PC-3 (cell line): ENCODE measurements at places on chromosomes 1 and 21. TPM values are rescaled to one million over a fixed set of nuclear protein-coding genes. Genes with fewer than 3 reads are reported as not detected.
A peak's percentile ranks its signal among the peaks of the same experiment; 100 is the strongest.

GRCh38 chr21:33622253-33622652, 19.3 kb downstream of the CRYZL1 start:
- no peak for DNase-seq

DNA sequence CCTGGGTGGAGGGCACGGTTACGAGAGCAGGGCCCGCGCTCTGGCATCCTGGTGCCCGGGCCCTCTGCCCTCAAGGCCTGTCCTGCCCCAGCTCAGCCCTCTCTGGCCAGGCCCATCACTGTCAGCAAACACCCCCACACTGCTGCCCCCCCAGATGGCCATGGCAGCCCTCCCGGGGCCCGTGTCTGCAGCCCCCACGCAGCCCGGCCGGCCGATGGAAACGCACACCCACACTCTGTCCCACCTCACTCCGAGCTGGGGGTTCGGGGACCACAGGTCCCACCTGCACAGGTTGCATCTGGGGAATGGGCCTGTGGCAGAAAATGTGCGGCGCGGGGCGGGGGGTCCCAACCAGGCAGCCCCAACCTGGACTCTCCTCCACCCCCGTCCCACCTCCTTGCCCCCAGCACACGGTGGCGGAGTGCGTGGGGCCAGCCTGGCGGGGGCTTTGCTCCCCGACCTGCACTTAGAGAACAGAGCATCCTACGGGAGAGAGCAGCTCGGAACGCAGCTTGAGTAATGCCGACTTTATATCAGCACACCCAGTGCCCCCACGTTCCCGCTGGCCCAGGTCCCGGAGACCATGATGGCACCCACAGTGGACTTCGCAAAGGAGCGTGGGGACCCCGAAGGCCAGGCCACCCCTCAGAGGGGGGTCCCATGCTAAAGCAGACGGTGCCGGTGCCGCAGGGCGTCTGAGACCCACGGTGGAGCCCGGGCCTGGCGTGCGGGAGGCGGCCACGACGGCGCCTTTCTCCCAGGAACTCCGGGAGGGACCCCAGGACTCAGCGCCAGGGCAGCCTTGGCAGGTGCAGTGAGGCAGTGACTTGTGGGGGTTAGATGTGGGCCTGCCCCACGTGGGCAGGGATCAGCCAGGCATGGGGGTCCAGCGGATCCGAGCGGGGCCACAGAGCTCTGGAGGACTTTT, 7.5 kb upstream of the RNF223 start:
- no peak for DNase-seq

- DNase-seq, result peak; percentile 37
These were observed 501 bp downstream of the FBXO6 start for GRCh38 chr1:11664336-11665065.

DNA sequence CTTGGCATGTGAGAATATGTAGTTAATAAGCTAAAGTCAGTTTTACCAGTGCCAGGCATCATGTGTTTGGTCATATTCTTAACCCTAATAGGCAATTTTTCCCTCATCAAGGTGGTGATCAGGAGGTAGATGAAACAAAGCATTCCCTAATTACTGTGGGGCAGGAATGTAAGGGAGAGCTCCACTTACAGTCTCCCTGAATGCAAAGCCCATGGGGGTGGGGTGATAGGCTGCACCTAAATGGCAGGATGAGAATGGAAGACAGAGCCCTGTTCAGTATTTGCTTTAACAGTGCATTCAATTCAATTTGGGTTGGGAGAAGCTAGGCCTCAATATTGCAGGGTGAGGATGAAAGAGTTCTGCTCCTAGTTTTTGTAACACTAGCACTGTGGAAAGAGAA, 23.4 kb downstream of the ZNF678 start:
- DNase-seq, result no peak

GRCh38 chr21:43720539-43721166, 1.7 kb downstream of the PDXK start:
- no peak for DNase-seq

The LBR gene
- total RNA-seq, result 35.1 and 42.0 TPM in 2 replicates
